ENCODE measurements at places on chromosomes 11 and 22. TPM values are rescaled to one million over a fixed set of nuclear protein-coding genes. Genes with fewer than 3 reads are reported as not detected.

The TSSK2 gene
- not detected for total RNA-seq

The SHISAL1 gene
- total RNA-seq: not detected

The CDCA5 gene
- total RNA-seq: 95.1 TPM

The CARD18 gene
- not detected for total RNA-seq
